ENCODE measurements at places on chromosomes 6 and 20.

GRCh38 chr6:129113637-129114036 lies 230.7 kb downstream of the LAMA2 start:
- no peak for DNase-seq

- DNase-seq, result peak; percentile 87
Measured at GRCh38 chr6:27795697-27796494, 116.3 kb downstream of the OR2B2 start.

DNA sequence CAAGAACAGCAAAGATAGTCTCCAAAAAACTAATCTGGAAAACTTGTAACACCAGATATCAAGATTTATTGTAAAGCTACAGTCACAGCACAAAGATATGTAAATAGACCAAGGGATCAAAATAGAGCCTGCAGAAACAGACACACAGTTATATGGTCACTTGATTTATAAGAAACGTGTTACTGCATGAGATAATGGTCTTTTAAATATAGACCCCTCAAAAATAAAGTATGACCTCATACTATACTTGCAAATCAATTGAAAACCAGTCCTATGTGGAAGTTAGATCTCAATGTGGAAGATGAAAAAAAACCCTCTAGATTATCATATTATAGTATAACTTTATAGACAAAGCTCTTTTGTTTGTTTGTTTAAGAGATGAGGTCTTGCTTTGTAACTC lies 247.3 kb upstream of the CNR1 start:
- DNase-seq, result no peak

- no peak for DNase-seq
Measured at GRCh38 chr20:11200423-11200822, 526.6 kb upstream of the JAG1 start.

GRCh38 chr20:35878113-35878625 lies 76.1 kb downstream of the SCAND1 start:
- DNase-seq, result no peak

- peak; percentile 11 for DNase-seq
Measured at GRCh38 chr6:42138630-42139619, 3.5 kb downstream of the C6orf132 start.

- no peak for DNase-seq
Measured at GRCh38 chr20:45969712-45970634, 2.0 kb downstream of the ZNF335 start.

DNA sequence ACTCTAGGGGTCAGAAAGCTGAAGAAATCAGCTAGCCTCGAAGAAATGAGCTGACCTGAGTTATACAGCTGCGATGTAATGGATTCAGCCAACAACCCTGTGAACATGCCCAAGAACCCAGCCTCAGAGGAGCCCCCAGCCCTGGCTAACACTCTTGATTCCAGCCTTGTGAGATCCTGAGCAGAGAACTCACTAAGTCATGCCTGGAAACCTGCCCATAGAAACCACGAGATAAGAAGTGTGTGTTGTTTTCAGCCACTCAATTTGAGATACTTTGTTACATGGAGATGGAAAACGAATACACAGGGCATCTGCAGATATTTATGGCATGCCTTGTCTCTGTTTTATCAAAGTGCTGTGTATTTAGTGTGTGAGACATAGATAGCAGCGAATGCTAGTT lies 265.2 kb downstream of the QKI start:
- DNase-seq, result no peak

DNA sequence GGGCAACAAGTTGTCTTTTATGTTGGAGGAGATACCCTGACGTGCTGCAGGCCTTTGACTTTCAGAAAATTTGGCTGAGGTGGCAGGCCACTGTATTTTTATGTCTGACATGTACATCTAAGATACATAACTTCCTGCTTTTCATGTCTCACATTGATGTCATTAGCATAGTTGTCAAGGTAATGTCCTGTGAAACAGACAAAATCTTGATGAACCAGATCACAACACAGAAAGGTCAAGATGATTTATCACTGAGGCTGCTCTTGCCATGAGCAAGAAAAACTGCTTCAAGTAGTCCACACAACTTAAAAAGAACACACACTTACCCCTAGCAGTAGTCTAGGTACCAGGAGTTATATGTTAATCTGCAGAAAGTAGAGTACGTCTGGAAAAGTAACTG lies 50.2 kb upstream of the GNRH2 start:
- no peak for DNase-seq

GRCh38 chr6:148140772-148141557 lies 201.7 kb upstream of the SASH1 start:
- no peak for DNase-seq

- no peak for DNase-seq
Measured at GRCh38 chr20:50099565-50099991, 13.4 kb downstream of the UBE2V1 start.

DNA sequence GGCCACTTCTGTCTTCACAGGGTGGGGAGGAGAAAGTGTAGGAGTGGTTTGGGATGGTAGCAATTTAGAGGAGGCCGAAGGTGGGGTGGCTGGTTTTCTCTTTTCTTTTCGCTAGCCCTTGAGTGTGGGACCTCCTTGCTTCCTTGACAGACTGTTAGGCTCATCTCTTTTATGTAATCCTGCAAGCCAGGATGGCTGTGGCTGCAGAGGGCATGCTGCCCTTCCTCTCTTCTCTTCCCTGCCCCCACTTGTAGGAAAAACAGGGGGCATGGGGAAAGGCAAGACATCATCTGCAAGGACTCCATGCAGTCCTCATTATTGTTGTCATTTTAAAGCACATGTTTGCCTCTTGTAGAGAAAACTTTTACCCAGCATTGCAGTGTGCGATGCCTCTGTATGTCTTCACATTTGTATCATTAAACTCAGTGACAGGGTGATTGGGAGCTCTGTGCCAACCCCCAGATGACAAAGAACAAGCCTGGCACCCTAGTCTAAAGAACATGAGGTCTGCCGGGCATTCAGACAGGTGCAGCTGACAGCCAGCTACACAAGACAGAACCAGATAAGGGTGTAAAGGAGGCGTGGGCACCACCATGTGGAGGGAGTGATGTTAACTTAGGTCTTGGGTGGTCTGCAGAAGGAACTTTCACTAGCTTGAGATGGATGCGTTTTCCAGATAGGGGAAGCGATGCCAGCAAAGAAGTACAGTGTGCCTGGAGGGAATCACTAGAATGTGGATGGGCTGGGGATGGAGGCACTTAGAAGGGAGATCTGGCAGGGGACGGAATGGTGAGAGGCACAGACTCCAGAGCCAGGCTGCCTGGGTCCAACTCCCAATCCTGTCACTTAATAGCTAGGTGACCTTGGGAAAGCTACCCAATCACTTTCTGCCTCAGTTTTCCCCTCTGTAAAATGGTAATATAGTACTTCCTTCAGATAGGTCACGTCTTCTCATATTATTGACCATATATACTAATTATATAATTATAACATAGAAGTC lies 207.6 kb downstream of the TBC1D7 start:
- no peak for DNase-seq

GRCh38 chr6:137011406-137011805 lies 33.4 kb downstream of the IL20RA start:
- no peak for DNase-seq

DNA sequence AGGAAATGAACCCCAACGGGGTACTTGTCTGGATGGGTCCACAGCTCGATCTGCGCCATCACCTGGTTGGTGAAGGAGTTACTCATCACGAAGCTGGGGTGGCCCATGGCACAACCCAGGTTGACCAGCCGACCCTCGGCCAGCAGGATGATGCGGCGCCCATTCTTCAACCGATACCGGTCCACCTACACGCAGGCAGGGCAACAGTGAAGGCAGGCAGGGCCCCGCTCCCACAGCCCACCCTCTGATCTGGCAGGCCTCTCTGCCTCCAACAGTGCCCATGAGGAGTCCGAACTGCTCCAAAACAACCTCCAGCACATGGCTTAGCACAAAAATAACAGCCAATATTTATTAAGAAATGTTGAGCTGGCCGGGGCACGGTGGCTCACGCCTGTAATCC lies 17.7 kb downstream of the AHCY start:
- DNase-seq, result no peak

GRCh38 chr20:45338121-45339030 lies 9.8 kb downstream of the SDC4 start:
- no peak for DNase-seq
